Stimulated activated CD4-positive, alpha-beta T cell treated with anti-CD3 and anti-CD28 coated beads, Interleukin-2, amount 100 ng/mL, for 24 hours (primary cell): ENCODE measurements at places on chromosomes 16 and 17.

DNA sequence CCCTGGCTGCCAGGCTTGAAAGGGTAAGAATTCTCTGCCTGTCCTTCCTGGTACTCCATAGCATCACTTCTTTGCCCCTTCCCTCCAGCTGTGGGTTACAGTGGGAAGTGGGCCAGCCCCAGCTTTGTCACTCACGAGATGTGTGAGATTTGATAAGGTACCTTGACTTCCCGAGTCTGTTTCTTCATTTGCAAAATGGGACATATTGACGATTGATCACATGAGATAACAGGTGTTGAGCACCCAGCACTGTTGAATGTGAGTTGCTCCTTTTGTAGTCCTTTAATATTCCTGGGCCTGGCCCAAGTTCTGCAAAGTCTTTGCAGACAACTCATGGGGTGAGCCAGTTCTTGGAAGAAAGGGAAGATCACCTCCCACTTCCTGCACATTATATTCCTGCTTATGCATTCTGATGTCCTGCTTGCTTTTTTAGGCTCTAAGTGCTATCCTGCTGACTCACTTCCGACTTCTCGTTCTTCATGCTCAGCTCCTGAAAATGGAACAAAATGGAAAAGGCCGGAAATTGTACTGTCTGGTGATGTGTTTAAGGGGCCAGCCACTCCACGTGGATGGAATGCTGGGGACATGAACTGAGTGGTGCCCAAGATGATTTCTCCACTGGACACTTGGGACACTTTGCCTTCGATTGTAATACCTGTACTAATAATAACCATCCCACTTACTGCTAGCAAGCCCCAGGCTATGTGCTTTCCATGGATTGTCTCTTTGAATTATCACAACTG is 8.3 kb upstream of the NLK start:
- DNase-seq, result no peak

- DNase-seq, result no peak
Measured at GRCh38 chr16:78133919-78134318, 34.5 kb downstream of the WWOX start.

DNA sequence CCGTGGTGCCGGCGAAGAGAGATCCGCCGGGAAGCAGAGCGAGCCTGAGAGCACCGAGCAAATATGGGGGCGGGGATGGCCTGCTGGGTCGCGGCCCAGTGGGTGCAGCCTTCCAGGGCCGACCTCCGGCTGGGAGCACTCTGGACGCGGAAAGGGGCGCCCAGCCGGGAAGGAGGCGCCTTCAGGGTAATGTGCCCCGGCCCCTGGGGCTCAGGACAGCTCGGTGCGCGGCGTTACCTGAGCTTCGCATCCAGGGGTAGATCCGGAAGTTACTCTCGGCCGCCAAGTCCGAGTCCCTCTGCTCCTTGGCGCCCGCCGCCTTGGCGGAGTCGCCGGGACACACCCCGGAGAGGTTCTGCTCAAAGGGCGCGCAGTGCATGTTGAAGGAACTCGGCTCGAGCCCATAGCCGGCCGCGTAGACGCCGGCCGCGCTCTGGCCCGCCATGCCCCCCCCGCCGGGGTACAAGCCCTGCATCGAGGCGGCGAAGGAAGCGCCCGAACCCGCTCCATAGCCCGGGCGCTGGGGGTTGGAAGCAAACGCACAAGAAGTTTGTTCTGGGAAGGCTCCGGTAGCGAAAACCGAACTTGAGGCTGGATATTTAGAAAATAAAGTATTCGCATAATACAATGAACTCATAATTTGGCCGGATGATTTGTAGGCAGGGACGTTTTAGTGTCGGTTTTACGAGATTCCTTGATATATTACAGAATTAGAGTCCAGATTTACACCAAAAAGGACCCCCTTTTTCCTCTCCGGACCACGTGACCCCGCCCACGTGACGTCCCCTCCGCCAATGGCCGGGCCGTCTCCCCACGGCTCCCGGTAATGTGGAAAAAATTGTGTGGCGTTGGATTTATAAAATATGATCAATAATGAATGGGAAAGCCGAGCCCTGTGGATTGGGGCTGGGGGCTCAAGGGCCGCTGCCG is at the start of gene HOXB7:
HOXB7 (minus strand) TSS at position 736 of the 930 bp plus-strand sequence; CDS start at position 637, 99 bp downstream.
- DNase-seq, result peak; percentile 77

DNA sequence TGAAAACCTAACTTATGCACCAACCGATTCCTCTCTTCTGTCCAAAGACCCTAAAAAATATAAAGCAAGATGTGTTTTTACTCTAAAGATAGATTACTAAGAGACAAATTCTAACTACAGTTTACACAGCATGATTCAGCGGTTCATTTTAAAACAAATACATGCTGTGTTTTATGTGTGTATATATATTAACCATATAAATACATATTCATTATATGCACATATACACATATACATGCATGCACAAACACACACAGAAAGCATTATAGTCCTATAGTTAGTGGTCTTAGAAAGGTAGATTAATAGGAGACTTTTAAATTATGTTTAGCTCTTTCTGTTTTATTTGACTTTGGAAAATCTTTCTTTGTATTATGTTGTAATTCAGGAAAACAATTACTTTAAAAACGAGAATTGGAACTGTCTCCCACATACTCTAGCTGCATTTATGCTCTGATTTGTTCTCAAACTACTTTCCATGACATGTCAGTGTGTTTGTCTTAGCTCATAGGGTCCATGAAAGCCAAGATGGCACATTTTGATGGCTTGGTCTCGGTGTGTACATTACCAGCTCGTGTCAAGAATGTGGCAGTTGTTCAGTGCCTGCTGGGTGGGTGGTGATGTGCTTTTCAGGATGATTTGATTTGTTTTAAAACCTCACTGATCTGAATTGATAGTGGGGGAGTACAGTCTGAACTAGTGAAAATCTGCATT is 548.8 kb upstream of the SALL1 start:
- DNase-seq, result no peak

DNA sequence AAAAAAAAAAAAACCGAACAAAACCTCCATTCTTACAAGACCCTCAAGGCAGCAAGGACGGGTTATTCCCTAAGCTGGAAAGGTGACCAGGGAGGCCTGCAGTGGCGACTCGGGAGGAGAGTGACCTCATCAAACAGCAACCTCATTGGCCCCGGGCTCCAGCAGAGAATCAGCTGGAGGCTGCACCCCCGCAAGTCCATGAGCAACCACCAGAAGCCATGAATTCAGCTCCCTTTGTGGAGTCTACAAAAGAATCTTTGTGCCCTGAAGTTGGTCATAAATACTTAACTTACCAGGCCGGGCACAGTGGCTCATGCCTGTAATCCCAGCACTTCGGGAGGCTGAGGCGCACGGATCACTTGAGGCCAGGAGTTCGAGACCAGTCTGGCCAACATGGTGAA is 80.9 kb upstream of the CREBBP start:
- DNase-seq, result no peak
